Breast epithelium (tissue), 4 donors: ENCODE measurements at places on chromosomes 6 and 20. TPM values are rescaled to one million over a fixed set of nuclear protein-coding genes. Genes with fewer than 3 reads are reported as not detected.

DNA sequence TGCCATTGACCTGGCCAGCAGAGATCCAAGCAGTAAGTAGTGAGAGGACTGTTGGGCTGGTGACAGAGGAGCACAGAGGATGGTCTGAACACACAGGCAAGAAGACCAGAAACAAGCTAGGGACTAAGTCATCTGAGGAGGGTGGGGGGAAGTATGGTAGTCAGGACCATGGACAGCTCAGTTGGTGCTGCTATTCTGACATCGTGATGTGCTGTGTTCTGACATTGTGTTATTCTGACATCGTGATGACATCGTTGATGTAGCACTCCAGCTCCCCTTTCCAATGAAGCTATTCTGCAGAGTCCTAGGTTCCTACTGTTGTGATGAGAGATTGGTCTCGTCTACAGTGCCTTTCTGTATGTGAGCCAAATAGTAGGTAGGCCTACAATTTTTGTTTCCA, 28.7 kb downstream of the CFAP206 start:
- DNase-seq: no peak

- DNase-seq: no peak
Measured at GRCh38 chr6:62982951-62983350, 228.3 kb upstream of the FKBP1C start.

GRCh38 chr20:42181064-42181463, 562.9 kb upstream of the CHD6 start:
- no peak for DNase-seq

GRCh38 chr6:170032197-170032596, 258.7 kb downstream of the DLL1 start:
- DNase-seq: peak; percentile 27

GRCh38 chr6:42294759-42295158, 77.1 kb upstream of the MRPS10 start:
- no peak for DNase-seq

GRCh38 chr20:58603721-58604120, 47.4 kb upstream of the STX16 start:
- DNase-seq: no peak

- no peak for DNase-seq
Measured at GRCh38 chr20:61633004-61633403, 380.9 kb downstream of the CDH4 start.

DNA sequence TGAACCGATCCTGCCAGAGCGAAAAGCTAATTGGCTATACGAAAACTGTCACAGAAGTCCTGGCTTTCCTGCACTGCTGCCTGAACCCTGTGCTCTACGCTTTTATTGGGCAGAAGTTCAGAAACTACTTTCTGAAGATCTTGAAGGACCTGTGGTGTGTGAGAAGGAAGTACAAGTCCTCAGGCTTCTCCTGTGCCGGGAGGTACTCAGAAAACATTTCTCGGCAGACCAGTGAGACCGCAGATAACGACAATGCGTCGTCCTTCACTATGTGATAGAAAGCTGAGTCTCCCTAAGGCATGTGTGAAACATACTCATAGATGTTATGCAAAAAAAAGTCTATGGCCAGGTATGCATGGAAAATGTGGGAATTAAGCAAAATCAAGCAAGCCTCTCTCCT, 14.2 kb downstream of the CCR6 start:
- DNase-seq: no peak

GRCh38 chr20:51728737-51729136, 39.5 kb downstream of the ATP9A start:
- no peak for DNase-seq

DNA sequence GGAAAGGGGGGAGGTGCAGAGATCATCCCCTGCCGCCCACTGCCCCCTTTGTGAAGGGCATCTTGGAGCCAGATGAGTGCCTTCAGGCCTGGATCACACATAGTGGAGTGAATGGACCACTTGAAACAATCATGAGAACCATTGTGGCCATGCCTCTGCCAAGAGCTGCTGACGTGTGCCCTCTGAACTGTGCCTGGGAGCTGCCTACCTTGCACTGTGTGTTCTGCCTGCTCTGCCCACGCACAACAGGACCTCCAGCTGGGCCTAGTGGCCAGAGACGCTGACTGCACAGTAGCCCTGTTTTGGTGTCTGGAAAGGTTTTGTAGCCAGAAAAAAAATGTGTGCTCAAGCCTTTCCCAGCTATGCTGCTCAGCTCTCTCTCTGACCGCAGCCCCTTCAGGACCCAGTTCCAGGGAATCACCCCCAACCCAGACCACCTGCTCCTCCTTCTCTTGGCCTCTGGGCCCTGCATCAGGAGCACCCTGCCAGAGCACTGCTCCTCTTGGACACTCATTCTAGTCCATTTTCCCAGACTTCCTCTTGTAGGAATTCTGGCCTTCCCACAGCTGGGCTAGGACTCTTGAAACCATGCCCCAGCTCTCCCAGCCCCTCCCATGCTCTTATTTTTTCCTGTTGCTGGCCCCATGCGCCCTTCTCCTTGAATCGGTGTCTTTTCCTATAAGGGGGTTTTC, 1.6 kb upstream of the ADIG start:
- DNase-seq: no peak

GRCh38 chr20:35007891-35008290, 52.2 kb downstream of the MYH7B start:
- no peak for DNase-seq

- DNase-seq: no peak
Measured at GRCh38 chr6:43995137-43995536, 132.1 kb downstream of the MRPL14 start.

GRCh38 chr6:131065112-131065823, 2.2 kb upstream of the EPB41L2 start:
- no peak for DNase-seq

DNA sequence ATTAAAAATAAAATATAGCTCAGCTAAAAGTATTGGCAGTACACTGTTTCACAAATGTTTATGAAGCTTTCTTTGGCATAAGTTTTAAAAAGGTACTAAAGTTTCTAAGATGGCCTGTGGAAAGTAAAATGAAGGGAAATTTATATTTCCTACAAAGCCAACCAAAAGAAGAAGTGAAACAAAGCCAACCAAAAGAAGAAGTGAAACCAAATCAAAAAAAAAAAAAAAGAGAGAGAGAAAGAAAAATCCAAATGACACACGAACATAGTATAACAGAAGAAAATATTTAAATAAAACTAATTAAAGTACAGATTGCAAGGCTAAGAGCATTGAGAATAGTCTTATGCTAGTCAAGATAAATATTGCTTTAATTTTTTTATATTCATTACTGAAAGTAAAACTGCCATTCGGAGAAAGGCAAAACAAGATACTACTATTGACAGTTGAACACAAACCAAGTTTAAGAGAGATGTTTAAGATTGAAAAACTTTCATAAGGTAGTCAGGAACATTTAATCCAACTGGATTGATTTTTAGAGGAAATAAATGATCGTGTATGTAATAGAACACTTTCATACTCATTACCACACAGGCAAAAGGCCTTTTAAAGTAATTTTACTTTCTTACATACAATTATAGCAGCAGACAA, 12.8 kb upstream of the KHDRBS2 start:
- no peak for DNase-seq

- DNase-seq: no peak
Measured at GRCh38 chr6:30864325-30864724, 20.0 kb upstream of the DDR1 start.

GRCh38 chr6:154414021-154414813, 57.6 kb upstream of the IPCEF1 start:
- DNase-seq: no peak

DNA sequence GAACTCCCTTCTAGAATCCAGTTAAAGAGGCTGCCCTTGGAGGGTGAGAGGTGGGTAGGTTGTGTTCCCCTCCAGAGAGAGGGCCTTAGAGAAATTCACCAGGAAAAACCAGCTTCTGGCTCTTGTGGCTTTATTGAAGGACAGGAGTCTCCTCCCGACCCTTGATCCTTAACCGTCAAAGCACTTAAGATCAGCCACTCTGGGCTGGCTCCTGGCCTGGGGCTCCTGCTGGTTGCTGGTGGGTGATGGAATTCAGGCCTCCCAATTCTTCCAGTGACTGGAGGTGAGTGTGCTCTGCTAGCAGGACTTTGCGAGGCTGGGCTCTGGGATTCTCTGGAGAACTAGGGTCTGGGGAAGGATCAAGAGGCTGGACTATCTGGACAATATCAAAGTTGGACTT, 75.6 kb upstream of the LGSN start:
- no peak for DNase-seq

DNA sequence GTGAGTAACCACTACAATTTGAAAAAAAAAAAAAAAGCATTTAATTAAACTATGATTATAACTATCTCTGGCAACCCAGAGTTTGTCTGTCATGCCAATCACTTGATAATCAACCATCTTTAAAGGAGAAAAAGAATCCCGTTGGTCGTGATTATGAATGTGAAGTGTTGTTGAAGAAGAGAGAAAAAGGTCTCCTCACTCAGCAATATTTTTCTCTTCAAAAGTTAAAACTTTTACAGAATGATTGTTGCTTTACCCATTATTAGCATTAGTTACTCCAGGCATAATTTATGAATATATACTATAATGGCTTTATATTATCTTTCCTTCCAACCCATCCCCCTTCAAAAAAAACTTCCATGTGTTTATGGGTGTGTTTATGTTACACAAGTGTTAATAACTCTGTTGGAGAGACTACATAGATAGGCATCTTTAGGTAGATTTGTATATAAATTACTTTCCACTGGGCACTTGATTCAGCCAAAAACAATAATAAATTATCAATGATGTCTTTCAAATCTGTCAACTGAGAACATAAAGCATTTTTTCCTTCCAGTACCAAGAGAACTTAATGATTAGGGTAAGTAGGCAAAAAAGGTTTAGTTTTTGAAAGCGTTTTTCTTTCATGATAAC, 5.1 kb downstream of the BMP5 start:
- no peak for DNase-seq

GRCh38 chr6:109083657-109084056, 11.0 kb downstream of the SESN1 start:
- DNase-seq: no peak

DNA sequence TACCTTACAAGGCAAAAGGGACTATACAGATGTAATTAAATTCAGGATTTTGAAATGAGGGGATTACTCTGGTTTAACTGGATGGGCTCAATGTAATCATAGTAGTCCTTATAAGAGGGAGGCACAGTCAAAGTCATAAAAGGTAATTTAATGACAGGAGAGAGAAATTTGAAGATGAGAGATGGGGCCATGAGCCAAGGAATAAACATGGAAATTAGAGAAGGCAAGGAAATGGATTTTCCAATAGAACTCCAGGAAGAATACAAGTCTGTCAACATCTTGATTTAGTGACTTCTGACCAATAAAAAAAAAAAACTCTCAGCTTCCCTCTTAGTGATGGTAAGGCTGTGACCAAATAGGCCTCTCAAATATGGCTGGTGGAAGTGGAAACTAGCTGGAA, 101.9 kb upstream of the BEND3 start:
- DNase-seq: no peak

- DNase-seq: no peak
Measured at GRCh38 chr6:73388433-73388799, 6.2 kb upstream of the DDX43 start.

DNA sequence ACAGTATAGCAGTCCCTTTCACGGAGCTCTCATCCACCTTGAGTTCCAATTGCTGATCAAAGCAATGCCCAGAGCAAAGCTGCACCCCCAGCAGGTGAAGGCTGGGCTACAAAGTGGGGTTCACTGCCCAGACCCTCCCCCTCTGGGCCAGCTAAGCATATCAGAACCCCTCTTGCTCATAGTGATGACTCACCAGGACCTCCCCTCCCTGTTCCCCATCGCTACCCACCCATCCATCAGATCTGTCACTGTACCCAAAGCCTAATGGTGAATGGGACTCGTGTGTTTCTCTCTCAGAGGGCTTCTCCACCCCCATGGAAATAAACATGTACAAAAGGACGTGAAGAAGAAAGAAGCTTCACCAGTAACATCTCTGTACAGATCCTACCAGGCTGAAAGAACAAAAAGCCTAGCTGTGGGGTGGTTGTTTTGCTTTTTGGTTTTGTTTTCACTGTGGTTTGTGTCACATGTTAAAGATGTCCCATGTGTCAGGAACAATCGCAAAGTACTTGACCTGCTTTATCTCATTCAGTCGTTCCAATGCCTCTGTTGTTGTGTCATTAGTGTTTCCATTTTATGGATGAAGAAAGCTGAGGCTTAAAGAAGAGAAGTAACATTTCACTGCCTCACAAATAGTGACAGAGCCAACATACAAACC, 518.5 kb downstream of the CD83 start:
- DNase-seq: no peak

DNA sequence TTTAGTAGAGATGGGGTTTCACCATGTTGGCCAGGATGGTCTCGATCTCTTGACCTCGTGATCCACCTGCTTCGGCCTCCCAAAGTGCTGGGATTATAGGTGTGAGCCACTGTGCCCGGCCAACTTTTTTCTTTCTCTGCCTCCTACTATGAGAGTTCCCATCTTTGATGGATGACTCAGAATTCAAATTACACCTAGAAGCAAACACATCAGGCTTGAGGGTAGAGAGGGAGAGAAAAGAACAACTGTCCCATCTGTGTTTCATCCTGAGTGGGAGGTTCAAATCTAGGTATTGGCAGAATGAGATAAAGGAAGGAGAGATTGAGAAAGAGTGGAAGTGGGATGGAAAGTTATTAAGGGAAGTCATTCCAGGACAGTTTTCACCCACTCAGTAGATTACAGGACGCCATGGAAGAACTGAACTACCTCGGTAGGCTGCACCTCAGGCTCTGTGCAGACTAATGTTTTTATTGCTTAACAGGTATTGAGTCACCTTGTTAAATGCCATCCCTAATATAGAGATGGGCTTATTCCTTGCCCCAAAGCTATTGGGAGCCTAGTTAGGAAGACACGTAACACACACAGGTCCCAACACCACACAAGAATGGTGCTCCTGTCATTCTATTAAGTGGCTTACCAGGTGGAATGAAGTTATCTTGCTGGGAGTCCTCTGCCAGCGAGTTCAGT, 275.7 kb downstream of the SOX4 start:
- DNase-seq: no peak

DNA sequence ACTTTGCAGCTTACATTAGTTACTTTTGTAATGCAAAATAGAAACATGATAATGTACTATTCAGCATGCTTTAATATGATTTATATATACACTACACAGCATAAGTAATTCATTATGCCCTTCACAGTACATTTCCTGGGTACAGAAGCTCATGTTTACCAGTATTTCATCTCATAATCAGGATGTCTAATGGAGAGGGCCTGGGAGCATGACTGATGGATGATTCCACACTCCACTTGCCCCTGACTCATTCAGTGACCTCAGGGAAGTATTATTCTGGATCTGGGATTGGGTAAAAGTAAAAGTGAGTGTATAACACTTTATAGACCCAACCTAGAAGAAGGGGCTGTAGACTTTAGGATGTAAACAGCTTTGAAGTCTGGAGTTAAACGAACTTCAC, 31.4 kb upstream of the BACH2 start:
- no peak for DNase-seq

The FBXO30 gene
- 8.2 TPM for total RNA-seq

The KDM1B gene
- total RNA-seq: 14.4 TPM

The VIP gene
- 0.48 TPM for total RNA-seq

The SGK2 gene
- 6.4 TPM for total RNA-seq

The SDC4 gene
- total RNA-seq: 29.4 TPM

The CST4 gene
- not detected for total RNA-seq

The BLCAP gene
- total RNA-seq: 62.9 TPM

The EEF1A1 gene
- 12,629 TPM for total RNA-seq

The RIPOR3 gene
- total RNA-seq: 4.5 TPM

The NNAT gene
- 82.1 TPM for total RNA-seq

The KIF13A gene
- total RNA-seq: 60.4 TPM

The SPATA25 gene
- 3.7 TPM for total RNA-seq

The TLDC2 gene
- 1.1 TPM for total RNA-seq

The KLHDC3 gene
- 97.3 TPM for total RNA-seq
